HFFc6 (cell line): ENCODE measurements at places on chromosomes 1 and 21. TPM values are rescaled to one million over a fixed set of nuclear protein-coding genes. Genes with fewer than 3 reads are reported as not detected.

- peak; percentile 41 for DNase-seq
Measured at GRCh38 chr21:35020902-35021301, 28.2 kb downstream of the RUNX1 start.

UMODL1 gene
- not detected in 3 replicates for total RNA-seq

DNA sequence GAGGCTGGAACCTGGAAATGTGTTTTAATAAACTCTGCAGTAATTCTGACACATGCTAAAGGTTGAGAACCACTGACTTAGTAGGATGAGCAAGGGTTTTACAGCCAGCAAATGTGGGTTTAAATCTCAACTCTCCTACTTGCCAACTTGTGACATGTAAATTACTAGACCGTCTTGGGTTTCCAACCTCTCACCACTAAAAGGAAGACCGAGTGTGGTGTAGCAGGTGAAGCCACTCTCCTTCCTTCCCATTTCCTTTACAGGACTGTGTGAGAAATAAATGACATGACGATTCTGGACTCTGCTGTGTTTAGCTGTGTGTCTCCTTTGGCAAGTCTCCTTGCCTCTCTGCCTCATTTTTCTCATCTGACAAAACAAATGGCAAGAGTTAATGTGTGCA is 49.5 kb upstream of the DNAJC6 start:
- no peak for DNase-seq

OR2L8 gene
- total RNA-seq, result not detected in 3 replicates

- no peak for DNase-seq
Measured at GRCh38 chr1:93171549-93172034, 8.6 kb downstream of the TMED5 start.

DNA sequence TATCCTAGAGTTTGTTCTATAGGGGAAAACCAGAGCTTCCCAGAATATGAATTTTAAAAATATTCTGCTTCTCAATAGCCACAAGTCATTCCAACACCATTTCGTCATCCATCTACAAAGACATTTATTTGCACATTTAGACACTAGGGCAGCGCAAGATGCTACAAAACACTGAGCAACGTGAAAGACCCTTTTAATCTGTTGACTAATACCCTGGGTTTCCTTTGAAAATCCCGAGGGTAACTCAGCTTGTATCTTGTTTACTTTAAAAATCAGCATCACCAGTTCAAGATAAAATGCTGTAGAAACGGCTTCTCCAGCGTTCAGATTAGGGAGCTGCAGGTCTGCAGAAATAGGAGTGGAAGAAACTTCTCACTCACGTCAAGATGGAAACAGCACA is 13.5 kb downstream of the PDPN start:
- DNase-seq, result no peak

CENPF gene
- total RNA-seq, result 40.4 to 79.2 TPM (median 62.6 TPM) in 3 replicates

S100B gene
- not detected in 2 replicates for total RNA-seq

OR6F1 gene
- not detected in 3 replicates for total RNA-seq

GRCh38 chr1:4963251-4963650 is 308.8 kb downstream of the AJAP1 start:
- DNase-seq, result no peak

DNA sequence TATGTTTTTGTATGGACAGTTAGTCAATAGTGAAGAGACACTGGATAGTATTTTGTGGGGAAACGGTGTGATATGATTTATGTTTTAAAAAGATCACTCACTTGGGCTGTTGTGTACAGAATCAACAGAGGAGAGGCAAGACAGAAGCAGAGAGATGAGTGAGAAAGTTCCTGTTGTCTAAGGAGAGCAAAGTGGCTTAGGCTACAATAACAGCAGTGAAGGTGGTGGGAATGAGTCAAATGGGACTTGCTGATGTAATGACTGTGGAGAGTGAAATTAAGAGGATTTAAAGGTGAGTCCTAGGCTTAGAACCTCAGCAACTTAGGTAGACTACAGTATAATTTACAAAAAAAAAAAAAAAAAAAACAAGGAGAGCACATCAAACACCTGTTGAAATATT is 169.2 kb upstream of the HP1BP3 start:
- DNase-seq, result no peak

CLDN17 gene
- not detected in 2 replicates for total RNA-seq

DNA sequence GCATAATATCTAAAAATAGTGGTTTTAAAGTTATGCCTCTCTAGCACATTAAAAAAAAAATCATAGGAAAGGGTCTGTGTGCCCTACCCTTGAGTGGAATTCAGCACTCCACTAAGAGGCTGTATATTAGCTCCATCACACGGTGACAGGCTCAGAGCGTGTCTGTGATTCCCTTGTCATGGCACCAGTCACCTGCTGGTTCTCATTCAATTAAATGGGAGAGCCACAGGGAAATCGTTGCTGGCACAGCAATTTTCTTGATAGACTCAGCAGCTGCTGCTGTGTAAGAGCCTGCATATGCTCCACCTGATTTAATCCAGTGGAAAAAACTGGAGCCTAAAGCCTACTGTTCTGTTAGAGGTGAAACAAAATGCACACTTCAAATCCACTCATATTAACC is 9.5 kb downstream of the ATP6V1G3 start:
- DNase-seq, result no peak

GRCh38 chr1:44472620-44473525 is 67.8 kb downstream of the RNF220 start:
- no peak for DNase-seq

GRCh38 chr1:172071746-172072145 is 230.4 kb downstream of the DNM3 start:
- no peak for DNase-seq

DNA sequence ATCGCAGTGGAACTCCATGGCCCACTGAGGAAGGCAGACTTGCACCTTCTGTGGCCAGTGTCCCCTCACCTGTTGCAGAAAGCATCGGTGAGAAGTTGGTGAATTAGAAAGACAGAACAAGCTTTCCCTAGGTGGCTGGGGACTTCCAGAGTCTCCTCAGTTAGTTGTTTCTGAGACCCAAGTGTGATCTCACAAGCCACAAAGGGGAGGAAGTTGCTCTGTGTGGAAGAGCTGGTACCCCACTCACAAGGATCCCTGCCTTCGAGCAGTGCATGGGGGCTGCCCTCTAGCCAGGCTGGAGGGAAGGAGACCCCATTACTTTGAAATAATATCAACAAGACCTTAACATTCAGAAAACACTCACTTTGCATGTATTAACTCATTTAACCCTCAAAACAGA is 2.1 kb downstream of the PRELP start:
- no peak for DNase-seq

DNA sequence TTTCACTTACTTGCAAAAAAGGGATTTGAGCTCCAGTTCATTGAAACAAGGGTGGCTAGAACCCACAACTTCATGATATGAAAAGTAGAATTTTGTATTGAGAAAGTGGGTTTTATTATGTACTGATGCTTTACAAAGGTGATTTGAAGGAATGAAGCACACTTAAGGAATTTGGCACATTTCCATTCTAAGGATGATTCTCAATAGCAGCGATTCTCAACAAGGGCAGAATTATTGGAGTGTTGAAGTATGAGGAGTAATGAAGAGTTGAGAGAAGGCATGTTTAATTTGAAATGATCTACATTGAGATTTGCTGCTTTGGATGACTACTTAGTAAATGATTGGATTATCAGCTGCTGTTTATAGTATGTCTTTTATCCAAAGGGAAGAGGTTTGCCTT is 54.7 kb downstream of the FNBP1L start:
- no peak for DNase-seq

DNA sequence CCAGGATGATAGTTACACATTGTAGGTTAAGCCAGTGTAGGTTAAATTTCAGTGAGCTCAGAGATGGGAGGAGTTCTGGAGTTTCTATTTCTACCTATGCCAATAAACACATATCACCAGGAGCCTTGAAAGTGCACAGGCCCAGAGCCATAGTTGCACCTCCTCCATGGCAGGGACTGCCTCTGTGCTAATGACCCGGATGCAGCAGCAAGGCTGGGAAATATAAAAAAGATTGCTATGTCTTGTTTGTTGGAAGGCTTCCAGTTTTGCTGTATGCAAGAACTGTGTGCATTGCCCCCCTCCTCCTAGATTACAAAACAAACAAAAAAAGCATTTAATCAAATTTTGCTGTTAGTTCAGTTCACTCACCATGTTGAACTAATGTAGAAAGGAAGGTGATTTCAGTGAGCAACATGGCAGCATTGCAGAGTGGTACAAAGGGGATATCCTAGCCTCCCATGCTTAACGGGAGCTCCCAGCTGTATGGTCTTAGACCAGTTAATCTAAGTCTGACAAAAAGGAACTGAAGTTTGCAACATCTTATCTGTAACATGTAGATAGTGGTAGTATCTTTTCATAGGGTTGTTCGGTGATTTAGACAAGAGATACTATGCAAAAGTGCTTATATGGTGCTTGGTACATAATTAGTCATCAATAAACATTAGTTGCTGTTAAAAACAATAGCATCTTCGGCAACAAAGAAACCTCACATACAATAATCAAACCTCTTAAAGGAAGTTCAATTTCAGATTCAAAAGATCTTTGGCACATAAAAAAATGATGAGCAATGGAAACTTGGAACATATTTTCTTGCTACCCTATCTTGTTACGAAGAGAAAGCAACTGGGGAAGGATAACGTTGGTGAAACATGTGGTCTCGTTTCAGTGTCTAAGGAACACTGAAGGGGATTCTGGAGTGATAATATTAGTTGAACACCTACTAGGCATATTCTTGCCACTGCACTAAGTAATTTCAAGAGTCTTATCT is 309.5 kb downstream of the ASTN1 start:
- no peak for DNase-seq

GRCh38 chr1:209585672-209586071 is 2.2 kb downstream of the CAMK1G start:
- peak; percentile 56 for DNase-seq

GRCh38 chr1:108194051-108194450 is 6.1 kb downstream of the SLC25A24 start:
- DNase-seq, result no peak

KCND3 gene
- 0.03 to 0.47 TPM (median 0.07 TPM) in 3 replicates for total RNA-seq

- no peak for DNase-seq
Measured at GRCh38 chr1:15701784-15702183, 17.7 kb downstream of the PLEKHM2 start.

DNA sequence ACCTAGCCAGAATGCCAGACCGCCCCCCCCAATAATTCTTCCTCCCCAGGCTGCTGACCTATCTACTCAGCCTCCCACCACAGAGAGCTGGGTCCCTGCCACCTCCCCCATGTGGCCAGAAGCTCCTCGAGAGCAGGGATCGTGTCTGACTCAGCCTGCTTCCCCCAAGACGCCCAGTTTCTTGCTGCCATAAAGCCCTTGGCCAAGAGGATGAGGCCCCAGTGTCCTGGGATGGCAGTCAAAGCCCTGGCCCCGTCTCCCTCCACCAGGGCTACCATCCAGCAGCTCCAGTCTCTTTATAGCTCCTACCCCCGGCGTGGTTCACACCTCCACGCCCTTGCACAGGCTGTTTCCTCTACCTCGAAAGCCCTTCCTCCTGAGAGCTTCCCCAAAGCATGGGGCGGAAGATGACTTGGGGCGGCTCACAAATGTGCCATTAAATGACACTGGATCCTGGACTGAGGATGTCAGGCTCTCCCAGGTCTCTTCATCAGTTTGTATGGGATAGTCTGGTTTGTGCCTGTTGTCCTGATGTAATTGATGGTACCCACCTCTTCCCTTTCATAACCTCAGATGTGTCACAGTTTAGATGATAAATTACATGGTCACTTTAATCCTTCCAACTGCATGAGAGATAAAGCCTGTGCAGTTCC is 13.2 kb downstream of the ADGRB2 start:
- DNase-seq, result peak; percentile 65

NASP gene
- total RNA-seq, result 45.5 to 77.7 TPM (median 64.9 TPM) in 3 replicates

DNA sequence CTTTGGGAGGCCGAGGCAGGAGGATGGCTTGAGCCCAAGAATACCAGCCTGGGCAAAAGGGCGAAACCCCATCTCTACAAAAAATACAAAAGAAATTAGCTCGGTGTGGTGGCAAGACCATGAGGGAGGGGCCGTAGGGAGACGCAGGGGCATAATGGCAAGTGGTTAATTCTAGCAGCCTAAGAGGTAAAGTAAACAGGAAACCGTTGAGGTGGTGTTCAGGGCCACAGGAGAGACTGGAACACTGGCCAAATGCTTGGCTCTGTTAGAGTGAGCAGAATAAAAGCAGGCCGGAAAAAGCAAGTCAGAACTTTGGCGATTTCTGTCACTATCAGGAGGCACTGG is 89.2 kb downstream of the RIPK4 start:
- DNase-seq, result no peak

GRCh38 chr1:192604979-192605620 is 29.5 kb downstream of the RGS1 start:
- DNase-seq, result peak; percentile 58

DNA sequence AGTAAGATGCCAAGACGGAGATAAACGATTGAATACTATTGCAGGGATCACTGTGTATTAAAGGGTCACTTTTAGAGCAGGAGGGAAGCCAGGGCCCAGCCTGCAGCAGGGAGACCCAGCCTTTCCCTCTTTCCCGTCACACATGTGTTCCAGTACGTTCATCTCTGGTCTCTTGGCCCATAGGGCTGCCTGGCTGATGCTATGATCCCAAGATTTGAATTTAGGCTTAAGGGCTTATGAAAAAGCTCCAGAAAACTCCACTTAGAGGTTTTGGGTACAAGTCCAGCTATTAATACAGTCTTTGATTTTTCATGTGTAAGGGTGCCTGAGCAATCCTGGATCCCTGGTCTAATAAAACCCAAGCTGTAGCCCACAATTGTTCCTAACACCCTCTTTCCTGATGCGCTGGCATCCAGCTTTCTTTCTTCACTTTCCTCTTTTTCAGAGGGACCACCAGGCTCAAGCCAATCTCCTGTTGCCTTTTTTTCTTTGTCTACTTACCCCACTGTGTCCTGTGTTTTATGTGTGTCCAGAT is 359.6 kb upstream of the USP24 start:
- DNase-seq, result no peak

DNA sequence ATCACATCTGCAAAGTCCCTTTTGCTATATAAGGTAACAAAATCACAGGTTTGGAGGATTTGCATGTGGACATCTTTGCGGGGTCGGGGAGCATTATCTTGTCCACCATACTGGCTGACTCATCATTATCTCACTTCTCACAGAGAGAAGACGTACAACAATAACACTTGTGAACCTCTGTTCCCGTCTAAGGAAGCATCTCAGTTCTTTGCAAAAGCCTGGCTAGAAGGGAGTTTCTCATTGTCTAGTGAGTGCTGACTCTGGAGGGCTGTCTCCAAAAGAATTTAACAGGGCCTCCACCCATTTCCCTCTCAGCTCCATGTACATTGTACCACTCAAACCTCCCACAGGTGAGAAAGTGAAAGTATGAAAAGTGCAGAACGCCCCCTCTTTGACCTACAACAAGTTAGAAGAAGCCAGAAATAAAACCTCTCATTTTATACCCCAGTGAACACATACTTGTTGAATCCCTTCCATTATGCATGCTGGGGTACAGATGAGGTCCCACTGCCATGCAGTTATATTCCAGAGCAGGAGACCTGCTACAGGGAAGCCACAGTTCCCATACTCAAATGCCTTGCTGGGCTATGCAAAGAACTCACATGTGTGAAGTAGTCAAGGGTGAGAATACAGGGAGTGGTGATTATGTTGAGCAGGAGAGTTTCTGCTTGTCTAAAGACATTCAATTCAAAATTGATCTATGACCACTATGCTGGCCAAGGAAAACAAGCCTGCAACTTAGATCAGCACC is 121.7 kb upstream of the PRDX6 start:
- DNase-seq, result no peak

CASZ1 gene
- total RNA-seq, result 0.38 to 0.62 TPM (median 0.48 TPM) in 3 replicates

THEM5 gene
- not detected in 3 replicates for total RNA-seq

- peak; percentile 72 for DNase-seq
Measured at GRCh38 chr1:66532798-66533783, 862 bp upstream of the SGIP1 start.

KCNJ15 gene
- 0.33 to 0.58 TPM (median 0.46 TPM) in 3 replicates for total RNA-seq
